IPS-NIHi11 (cell line): ENCODE measurements at places on chromosomes 16 and 17.
A peak's percentile ranks its signal among the peaks of the same experiment; 100 is the strongest.

GRCh38 chr17:75549246-75550138 lies 24.0 kb downstream of the LLGL2 start:
- DNase-seq = peak; percentile 92

DNA sequence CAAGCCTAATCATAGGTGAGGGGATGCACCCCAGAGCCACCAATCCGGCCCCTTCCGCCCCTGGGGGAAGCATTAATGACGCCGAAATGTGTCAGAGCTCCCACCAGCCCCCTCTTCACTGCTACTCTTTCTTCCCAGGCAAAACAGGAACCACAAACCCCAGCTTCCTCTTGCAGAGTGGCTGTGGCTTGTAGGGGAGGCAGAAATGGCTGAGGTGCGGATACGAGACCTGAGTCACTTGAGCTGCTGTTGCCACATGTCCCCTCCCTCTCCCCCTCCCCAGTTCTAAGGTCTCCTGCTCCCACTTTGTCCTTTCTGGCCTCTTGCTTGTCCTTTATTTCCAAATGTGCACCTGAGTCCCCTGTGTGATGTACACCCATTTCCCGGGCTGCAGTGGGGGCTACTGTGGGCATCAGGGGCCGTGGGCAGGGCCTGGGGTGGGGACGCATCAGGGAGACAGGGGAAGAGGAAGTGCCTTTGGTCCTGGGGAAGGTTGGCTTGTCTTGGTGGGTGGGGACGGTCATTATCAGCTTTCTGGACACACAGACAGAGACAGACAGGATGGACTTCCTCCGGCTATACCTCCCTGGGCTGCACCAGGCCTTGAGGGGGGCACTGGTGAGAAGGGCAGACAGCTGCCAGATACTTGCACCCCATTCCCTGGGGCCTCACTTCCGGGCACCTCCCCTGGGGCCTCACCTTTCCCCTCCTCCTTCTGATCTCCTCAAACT lies at the start of gene APOBR:
Gene APOBR, plus strand, starts transcription at position 523 of the 731 bp plus-strand sequence. Its CDS starts 39 bp downstream, at position 562.
- DNase-seq = no peak

GRCh38 chr17:36523113-36523512 lies 11.6 kb downstream of the MYO19 start:
- no peak for DNase-seq

- DNase-seq = no peak
These were observed 40.6 kb upstream of the XYLT1 start for GRCh38 chr16:17511340-17511739.

- DNase-seq = peak; percentile 91
These were observed at the start of gene IKZF3 for GRCh38 chr17:39863918-39864746. IKZF3 (minus strand) TSS chr17:39864312; CDS start chr17:39864126, 186 bp downstream.

GRCh38 chr17:32610943-32611342 lies 124.2 kb downstream of the CDK5R1 start:
- no peak for DNase-seq

GRCh38 chr16:22813223-22813947 lies 577 bp upstream of the HS3ST2 start:
- peak; percentile 87 for DNase-seq

GRCh38 chr17:76556765-76557367 lies 17.0 kb downstream of the PRCD start:
- no peak for DNase-seq

- no peak for DNase-seq
These were observed 2.8 kb upstream of the STAT5A start for GRCh38 chr17:42285346-42286050.

DNA sequence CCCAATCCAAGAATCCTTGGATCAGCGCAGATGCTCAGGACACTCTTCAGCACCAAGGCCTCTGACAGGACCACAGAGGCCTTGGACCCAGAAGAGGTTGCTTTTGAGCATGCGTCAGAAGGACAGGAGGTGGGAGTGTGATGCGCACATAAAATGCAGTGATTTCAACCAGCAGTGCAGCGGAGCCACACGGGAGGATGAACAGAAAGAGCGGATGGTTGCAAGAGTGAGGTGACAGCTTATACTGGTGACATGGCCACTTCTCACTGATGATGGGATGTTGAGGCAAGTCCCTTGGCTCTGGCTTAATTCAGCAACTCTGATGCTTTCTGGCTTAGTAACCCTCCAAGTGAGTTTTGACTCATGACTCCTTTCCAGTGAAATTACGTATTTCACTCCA lies 25.2 kb upstream of the ERN1 start:
- DNase-seq = no peak

- no peak for DNase-seq
These were observed 787 bp downstream of the ZFPM1 start for GRCh38 chr16:88453611-88454522.

GRCh38 chr16:88911136-88911945 lies 44.9 kb upstream of the PABPN1L start:
- DNase-seq = no peak

DNA sequence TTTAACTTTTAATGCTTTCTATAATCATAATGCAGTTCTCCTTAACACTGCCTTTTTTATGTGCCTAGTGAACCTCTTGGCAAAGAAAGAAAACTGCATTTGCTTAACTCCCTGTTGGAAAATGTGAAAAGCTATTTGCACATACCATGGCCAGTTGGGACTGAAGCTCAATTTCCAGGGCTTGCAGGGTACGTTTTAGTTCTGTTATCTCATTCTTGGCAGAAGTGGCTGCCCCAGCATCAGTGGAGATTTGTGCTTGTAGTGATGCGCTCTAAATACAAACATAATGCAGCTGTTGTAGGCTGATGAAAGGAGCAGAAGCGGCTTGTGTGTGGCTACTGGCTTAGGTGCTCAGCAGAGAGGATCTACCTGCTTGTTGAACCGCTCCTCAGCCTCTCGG lies 3.7 kb downstream of the KRT24 start:
- DNase-seq = no peak

GRCh38 chr17:74928786-74929185 lies 4.7 kb downstream of the OTOP2 start:
- DNase-seq = no peak

GRCh38 chr17:78357177-78357586 lies 2.7 kb downstream of the SOCS3 start:
- no peak for DNase-seq

DNA sequence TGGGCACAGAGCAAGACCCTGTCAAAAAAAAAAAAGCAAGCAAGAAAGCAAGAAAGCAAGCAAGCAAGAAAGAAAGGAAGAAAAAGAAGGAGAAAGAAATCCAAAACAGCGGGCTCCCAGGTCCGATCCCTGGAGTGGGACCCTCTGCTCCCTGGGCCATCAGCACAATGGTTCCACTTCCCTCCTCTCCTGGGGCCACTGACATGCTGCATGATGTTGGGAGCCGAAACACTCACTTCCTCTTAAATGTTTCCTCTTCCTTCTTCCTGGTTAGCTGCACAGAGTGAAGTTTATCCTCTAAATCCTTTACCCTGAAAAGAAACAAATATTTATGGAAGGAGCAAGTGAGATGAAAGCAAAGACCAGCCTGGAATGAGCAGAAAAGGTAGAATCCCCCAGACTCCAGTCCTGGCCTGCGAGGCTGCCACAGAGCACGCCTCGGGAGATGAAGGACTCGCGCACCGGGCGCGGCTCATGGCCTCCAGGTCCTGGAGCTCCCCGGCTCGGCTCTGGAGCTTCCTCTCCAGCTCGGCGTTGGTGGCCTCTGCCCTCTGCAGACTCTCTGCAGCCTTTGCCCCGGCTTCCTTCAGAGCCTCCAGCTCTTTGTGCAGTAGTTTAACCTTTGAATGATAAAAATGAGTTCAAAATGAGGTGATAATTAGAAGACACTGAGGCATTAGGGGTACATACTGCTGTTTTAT lies 19.0 kb downstream of the CCDC57 start:
- no peak for DNase-seq

- DNase-seq = no peak
These were observed 65.1 kb downstream of the WSCD1 start for GRCh38 chr17:6135236-6135635.

- no peak for DNase-seq
These were observed 2.0 kb downstream of the SLC13A5 start for GRCh38 chr17:6711081-6711674.

GRCh38 chr16:578870-579405 lies 9.2 kb downstream of the PIGQ start:
- peak; percentile 85 for DNase-seq

- no peak for DNase-seq
These were observed 17.9 kb downstream of the HSF5 start for GRCh38 chr17:58470356-58470755.

- DNase-seq = no peak
These were observed 6.9 kb upstream of the FASN start for GRCh38 chr17:82104797-82105416.

DNA sequence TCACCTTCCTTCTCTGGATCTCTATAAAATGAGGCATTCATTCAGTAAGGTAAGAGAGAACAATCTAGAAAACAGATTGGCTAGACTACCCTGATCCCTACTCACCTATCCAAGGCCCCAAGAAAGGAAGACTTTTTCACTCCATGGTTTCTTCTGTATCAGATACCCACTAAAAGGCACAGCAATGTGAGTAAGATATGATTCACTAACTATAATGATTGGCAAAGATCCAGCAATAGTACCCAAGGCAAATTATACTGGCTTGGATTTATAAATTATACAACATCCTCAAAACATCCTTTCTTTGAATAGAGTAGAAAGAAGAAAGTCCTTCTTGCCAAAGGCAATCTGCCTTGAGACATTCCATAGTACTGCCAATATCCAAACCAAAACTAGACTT lies 1432.0 kb upstream of the GOT2 start:
- DNase-seq = no peak

DNA sequence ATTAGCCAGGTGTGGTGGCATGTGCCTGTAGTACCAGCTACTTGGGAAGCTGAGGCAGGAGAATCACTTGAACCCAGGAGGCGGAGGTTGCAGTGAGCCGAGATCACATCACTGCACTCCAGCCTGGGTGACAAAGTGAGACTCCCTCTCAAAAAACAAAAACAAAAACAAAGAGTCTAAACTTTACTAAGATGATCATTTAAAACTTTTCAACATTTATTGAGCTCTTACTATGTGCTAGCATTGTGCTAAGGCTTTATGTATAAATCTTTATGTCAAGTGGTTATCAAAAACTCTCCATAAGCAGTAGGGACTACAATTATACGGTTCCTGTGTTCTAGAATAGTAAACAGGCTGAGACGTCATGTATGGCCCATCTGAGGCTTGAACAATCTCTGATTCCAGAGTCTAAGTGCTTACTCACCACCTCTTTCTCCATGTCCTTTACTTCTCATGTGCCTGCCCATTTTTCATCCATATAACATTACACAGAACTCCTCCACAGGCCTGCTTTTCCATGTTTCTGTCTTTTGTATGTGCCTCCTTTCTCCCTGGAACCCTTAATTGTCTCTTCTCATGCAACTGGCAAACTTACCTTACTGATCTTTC lies 66.7 kb downstream of the NUP88 start:
- no peak for DNase-seq

DNA sequence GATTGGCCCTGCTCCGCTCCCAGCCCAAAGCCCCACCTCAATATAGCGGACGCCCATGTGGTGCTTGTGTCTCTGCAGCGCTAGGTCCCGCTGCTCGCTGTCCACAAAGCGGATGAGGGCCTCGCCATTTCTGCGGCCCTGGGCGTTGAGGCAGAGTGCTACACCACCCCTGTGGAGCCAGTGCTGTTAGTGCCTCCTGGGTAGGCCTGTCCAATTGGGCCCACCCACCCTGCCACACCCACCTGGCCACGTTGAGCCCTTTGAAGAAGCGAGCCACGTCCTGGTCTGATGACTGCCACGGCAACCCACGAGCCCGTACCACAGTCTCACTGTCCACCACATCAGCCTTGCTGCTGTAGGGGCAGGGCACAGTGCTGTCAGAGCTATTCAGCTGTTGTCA lies 3.6 kb downstream of the ESRP2 start:
- DNase-seq = no peak

GRCh38 chr17:33976831-33977230 lies 278.3 kb upstream of the CCL2 start:
- no peak for DNase-seq

- DNase-seq = peak; percentile 58
These were observed 16.9 kb upstream of the CYTH1 start for GRCh38 chr17:78798695-78799559.

DNA sequence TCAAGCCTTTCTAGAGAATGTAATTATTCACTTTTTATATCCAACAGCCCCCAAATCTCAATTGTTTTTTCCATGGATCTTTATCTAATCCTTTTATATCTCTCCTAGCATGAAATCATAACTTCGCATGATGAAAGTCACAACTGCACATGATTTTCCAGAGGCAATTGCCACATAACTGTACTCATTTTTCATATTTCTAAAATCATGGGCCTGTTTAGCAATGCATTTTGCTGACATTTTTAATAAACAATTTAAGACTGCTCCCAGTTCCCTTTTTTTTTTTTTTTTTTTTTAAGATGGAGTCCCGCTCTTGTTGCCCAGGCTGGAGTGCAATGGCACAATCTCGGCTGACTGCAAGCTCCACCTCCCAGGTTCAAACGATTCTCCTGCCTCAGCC lies 83.5 kb downstream of the VMP1 start:
- no peak for DNase-seq

DNA sequence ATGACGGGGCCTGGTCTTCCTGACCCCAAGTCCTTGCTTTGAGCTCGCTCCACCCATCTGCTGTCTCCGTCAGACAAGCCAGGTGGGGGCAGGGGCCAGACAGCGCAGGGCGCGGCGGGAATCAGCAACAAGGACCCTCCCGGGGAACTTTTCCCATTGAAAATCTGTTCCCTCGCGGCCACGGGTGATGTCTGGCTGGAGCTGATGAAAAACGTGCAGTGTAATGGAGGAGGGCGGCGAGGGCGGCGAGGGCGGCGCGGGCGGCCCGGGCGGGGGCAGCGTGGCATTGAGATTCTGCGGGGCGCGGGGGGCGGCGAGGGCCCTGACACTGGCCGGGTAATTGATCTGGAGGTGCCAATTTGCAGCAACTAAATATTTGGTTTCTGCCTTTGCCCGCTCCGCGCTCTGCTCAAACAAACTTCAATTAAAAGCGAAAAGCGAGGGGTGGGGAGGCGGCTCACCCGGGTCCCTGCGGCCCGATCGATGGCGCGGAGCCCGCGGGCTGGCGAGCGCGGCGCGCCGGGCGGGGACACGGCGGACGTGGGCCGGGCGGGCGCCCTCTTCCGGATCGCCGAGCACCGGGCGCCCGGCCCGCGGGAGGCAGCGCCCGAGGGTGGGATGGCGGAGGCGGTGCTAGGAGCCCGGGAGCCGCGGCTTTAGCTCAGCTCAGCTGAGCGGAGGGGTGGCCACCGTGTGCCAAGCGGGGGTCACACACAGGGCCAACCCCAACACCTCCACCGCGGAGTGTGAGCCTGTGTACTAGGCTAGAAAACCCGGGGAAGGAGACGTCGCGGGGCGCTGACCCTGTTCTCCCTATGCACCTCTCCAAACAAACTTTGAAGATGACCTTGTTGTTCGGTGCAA lies 32.4 kb downstream of the DCAKD start:
- DNase-seq = peak; percentile 60

DNA sequence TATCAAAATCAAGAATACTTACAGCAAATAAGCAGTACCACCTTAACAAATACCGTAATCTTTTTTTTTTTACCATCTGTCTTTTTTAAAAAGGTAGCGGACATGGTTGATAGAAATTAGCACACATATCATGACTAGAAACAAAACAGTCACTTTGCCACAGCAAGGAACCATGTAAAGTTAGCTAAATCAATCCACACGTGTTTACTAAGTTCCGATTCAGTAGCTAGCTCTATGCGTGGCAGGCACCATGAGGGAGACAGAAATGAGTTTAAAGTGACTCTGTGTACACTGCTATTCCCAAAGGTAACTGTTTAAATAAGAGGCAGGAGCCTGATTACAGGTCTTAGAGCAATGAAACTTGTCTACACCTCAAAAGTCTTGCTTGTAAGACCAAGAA lies 108.6 kb downstream of the XYLT1 start:
- DNase-seq = no peak

GRCh38 chr17:2613089-2613808 lies 19.8 kb downstream of the PAFAH1B1 start:
- DNase-seq = peak; percentile 27
